ENCODE measurements at places on chromosomes 1 and 21.
A peak's percentile ranks its signal among the peaks of the same experiment; 100 is the strongest.

- H3K4me1 ChIP-seq, result no peaks in the 10 kb centered on the region
- DNase-seq, result no peak
- no peaks in the 10 kb centered on the region for H3K36me3 ChIP-seq
- H3K4me3 ChIP-seq, result no peak overlapping the region
- H3K27ac ChIP-seq, result no peak overlapping the region
- H3K27me3 ChIP-seq, result peaks cover 2% of the 10 kb centered on the region
These were observed 576.5 kb upstream of the PLXNA2 start for GRCh38 chr1:208820580-208821212.

GRCh38 chr1:194028002-194028401, 841.6 kb upstream of the B3GALT2 start:
- H3K4me1 ChIP-seq, result no peaks in the 10 kb centered on the region
- no peak for DNase-seq
- H3K27ac ChIP-seq, result no peak overlapping the region
- H3K4me3 ChIP-seq, result no peak overlapping the region

GRCh38 chr1:43947061-43947873, 517 bp downstream of the IPO13 start:
- DNase-seq, result no peak
- H3K4me1 ChIP-seq, result peaks cover 46% of the 10 kb centered on the region
- H3K4me3 ChIP-seq, result peak overlapping the region; percentile 91

GRCh38 chr1:110215621-110216515, 5.8 kb downstream of the KCNC4 start:
- H3K4me1 ChIP-seq, result peaks cover 16% of the 10 kb centered on the region
- H3K27me3 ChIP-seq, result peaks cover 2% of the 10 kb centered on the region
- H3K4me3 ChIP-seq, result no peak overlapping the region
- H3K36me3 ChIP-seq, result no peaks in the 10 kb centered on the region
- no peak overlapping the region for H3K27ac ChIP-seq
- no peak for DNase-seq

- no peak for DNase-seq
- no peaks in the 10 kb centered on the region for H3K36me3 ChIP-seq
- H3K27ac ChIP-seq, result no peak overlapping the region
- no peak overlapping the region for H3K4me3 ChIP-seq
- H3K27me3 ChIP-seq, result peaks cover 6% of the 10 kb centered on the region
- peaks cover 13% of the 10 kb centered on the region for H3K4me1 ChIP-seq
These were observed 67.0 kb upstream of the LBR start for GRCh38 chr1:225494789-225495359.

DNA sequence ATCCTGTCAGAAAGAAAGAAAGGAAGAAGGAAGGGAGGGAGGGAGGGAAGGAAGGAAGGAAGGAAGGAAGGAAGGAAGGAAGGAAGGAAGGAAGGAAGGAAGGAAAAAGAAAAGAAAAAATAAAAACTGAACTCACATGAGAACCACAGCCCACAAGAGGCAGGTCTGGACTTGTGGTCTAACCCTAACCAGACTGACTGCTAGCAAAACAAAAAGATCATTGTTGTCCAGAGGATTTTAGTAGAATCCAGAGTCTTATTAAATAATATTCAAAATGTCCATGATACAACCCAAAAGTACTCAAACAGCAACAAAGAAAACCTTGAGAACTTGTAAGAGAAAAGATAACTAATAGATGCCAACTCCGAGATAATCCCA, 4.7 kb upstream of the ITGB2 start:
- no peak for DNase-seq
- H3K4me3 ChIP-seq, result peak overlapping the region; percentile 60
- H3K27me3 ChIP-seq, result no peaks in the 10 kb centered on the region
- H3K27ac ChIP-seq, result peak overlapping the region; percentile 83

- no peak for DNase-seq
- H3K4me1 ChIP-seq, result peaks cover 9% of the 10 kb centered on the region
- H3K27ac ChIP-seq, result no peak overlapping the region
- no peaks in the 10 kb centered on the region for H3K36me3 ChIP-seq
- no peaks in the 10 kb centered on the region for H3K27me3 ChIP-seq
These were observed 144.9 kb upstream of the SOD1 start for GRCh38 chr21:31514598-31514997.

DNA sequence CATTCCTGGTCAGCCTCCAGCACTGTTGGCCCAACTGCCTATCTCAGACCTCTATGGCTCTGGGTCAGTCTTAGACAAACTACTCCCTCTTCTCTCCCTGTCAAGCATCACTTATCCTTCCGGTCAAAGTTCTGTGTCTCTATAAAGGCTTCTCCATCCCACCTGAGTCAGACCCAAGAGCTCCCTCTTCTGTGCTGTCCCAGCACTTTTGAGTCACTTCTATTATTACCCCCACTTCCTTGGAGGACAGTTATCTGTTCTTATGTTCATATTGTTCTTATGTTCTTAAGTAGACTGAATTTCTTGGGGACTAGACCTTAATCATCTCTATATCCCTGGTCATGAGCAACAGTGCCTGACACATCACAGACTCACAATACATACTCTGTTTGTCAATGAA, 29.2 kb upstream of the IL10 start:
- DNase-seq, result no peak
- H3K27me3 ChIP-seq, result no peaks in the 10 kb centered on the region
- H3K27ac ChIP-seq, result no peak overlapping the region
- H3K4me3 ChIP-seq, result no peak overlapping the region
- H3K4me1 ChIP-seq, result peaks cover 52% of the 10 kb centered on the region
- no peaks in the 10 kb centered on the region for H3K36me3 ChIP-seq

- no peak for DNase-seq
- H3K27me3 ChIP-seq, result peaks cover 5% of the 10 kb centered on the region
- no peaks in the 10 kb centered on the region for H3K36me3 ChIP-seq
- no peak overlapping the region for H3K4me3 ChIP-seq
These were observed 6.7 kb upstream of the OR11L1 start for GRCh38 chr1:247848346-247848745.

GRCh38 chr1:89807983-89808382, 12.8 kb upstream of the LRRC8D start:
- H3K4me3 ChIP-seq, result no peak overlapping the region
- H3K4me1 ChIP-seq, result no peaks in the 10 kb centered on the region
- H3K36me3 ChIP-seq, result no peaks in the 10 kb centered on the region
- no peak for DNase-seq
- H3K27ac ChIP-seq, result no peak overlapping the region
- H3K27me3 ChIP-seq, result no peaks in the 10 kb centered on the region

- no peaks in the 10 kb centered on the region for H3K36me3 ChIP-seq
- peak; percentile 73 for DNase-seq
- H3K4me3 ChIP-seq, result peak overlapping the region; percentile 41
- no peak overlapping the region for H3K27ac ChIP-seq
- peaks cover 19% of the 10 kb centered on the region for H3K27me3 ChIP-seq
- peaks cover 2% of the 10 kb centered on the region for H3K4me1 ChIP-seq
These were observed 1.2 kb upstream of the ARHGEF16 start for GRCh38 chr1:3453203-3453761.

GRCh38 chr21:14687268-14687625, 141.1 kb upstream of the SAMSN1 start:
- H3K36me3 ChIP-seq, result no peaks in the 10 kb centered on the region
- no peak for DNase-seq
- H3K27me3 ChIP-seq, result no peaks in the 10 kb centered on the region

GRCh38 chr1:234134878-234135277, 230.4 kb downstream of the SLC35F3 start:
- H3K4me1 ChIP-seq, result no peaks in the 10 kb centered on the region
- peaks cover 2% of the 10 kb centered on the region for H3K27me3 ChIP-seq
- H3K4me3 ChIP-seq, result no peak overlapping the region
- H3K36me3 ChIP-seq, result no peaks in the 10 kb centered on the region
- no peak for DNase-seq
- H3K27ac ChIP-seq, result no peak overlapping the region

DNA sequence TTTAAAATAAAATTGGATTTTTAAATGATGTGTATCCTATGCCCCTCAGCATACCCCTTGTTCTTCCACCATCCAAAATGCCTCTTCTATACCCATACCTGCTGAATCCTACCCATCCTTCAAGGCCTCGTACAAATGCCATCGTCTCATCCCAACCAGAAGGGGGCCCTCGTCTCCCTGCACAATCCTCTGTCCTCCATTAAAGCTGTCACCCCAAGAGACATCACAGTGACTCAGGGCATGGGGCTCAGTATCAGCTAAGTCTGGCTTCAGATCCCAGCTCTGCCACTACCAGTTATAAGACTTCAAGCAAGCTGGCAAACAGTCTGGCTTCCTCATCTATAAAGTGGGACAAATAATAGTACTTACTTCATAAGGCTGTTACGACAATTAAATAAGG, 23.8 kb downstream of the IGFN1 start:
- H3K4me3 ChIP-seq, result no peak overlapping the region
- no peaks in the 10 kb centered on the region for H3K36me3 ChIP-seq
- H3K27me3 ChIP-seq, result peaks cover 8% of the 10 kb centered on the region
- H3K4me1 ChIP-seq, result no peaks in the 10 kb centered on the region

GRCh38 chr21:45950740-45951515, 30.6 kb upstream of the COL6A1 start:
- no peak overlapping the region for H3K4me3 ChIP-seq
- peaks cover 3% of the 10 kb centered on the region for H3K27me3 ChIP-seq
- no peaks in the 10 kb centered on the region for H3K4me1 ChIP-seq
- no peaks in the 10 kb centered on the region for H3K36me3 ChIP-seq
- H3K27ac ChIP-seq, result no peak overlapping the region

- H3K4me3 ChIP-seq, result no peak overlapping the region
- H3K27me3 ChIP-seq, result no peaks in the 10 kb centered on the region
- no peak for DNase-seq
These were observed 19.7 kb downstream of the FGGY start for GRCh38 chr1:59316497-59317128.

DNA sequence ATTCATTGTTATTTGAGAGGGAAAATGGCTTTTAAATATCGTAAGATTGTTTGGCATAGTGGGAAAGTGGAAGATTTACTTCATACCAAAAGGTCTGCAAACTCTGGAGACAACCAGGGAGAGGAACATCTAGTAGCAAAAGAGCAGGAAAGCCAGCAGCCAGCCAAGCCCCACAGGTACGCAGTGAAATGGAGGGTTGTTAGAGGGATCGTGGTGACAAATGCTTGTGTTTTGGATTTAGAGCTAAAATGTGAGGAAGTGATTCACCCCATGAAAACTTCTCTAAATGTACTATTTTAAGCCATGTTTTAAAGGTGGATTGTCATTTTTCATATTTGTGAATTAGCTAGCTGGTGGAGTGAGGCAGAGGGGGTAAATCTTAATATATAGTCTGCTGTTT, 69.3 kb downstream of the RPS6KC1 start:
- no peak overlapping the region for H3K27ac ChIP-seq
- H3K4me1 ChIP-seq, result peaks cover 1% of the 10 kb centered on the region
- H3K27me3 ChIP-seq, result no peaks in the 10 kb centered on the region
- no peak overlapping the region for H3K4me3 ChIP-seq
- peaks cover 7% of the 10 kb centered on the region for H3K36me3 ChIP-seq

DNA sequence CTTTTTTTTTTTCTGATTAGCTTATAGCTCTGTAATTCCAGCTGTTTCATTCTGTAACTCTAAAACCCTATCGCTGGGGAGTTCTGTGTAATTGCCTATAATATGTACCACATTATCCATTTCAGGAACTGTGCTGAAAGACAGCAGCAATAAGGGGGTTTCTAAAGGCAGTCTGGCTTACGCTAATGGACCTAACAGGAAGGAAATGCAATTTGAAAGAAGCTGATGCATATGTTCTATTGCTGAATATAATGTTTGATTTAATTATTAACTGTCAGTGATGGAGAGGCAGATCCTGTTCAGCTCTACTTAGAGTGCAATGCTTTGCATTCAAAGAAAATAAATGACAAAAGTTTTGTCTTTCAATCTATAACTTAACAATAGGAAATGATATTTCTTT, 209.4 kb upstream of the SNX7 start:
- no peaks in the 10 kb centered on the region for H3K4me1 ChIP-seq
- H3K27ac ChIP-seq, result no peak overlapping the region
- no peaks in the 10 kb centered on the region for H3K36me3 ChIP-seq
- H3K27me3 ChIP-seq, result no peaks in the 10 kb centered on the region
- H3K4me3 ChIP-seq, result no peak overlapping the region

DNA sequence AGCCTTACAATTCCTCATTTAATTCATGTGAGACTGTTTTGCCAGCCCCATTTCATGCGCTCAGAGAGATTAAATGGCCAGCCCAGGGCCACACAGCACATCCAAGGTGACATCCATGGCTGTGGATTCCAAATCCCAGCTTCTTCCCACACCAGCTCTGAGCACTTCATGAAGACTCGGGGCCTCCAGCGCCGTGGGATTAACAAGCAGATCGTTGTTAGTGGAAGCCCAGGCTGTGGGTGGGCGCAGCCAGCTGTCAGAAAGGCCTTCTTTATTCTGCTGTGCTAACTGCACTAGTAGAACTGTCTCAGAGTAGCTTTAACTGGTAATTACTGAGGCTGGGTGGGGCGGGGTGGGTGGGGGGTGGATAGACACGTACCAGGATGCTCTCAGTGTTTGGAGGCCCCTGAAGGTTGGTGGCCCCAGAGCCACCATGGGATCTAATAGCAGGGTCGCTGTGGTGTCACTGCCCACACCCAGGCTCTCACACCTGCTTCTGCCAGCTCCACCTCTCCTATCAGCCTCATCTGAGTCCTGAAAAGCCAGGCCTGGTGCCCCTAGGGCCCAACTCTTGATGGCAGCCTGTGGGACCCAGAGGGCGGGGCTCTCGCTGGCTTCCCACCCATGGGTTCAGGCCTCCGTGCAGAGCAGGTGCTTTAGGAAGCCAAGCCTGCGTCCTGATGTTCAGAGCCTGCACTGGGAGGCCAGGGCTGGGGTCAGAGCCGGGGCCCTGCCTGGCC, 3.4 kb downstream of the BMP8A start:
- no peak overlapping the region for H3K27ac ChIP-seq
- H3K4me3 ChIP-seq, result no peak overlapping the region
- peaks cover 6% of the 10 kb centered on the region for H3K4me1 ChIP-seq
- peaks cover 24% of the 10 kb centered on the region for H3K27me3 ChIP-seq
- no peak for DNase-seq
- no peaks in the 10 kb centered on the region for H3K36me3 ChIP-seq

DNA sequence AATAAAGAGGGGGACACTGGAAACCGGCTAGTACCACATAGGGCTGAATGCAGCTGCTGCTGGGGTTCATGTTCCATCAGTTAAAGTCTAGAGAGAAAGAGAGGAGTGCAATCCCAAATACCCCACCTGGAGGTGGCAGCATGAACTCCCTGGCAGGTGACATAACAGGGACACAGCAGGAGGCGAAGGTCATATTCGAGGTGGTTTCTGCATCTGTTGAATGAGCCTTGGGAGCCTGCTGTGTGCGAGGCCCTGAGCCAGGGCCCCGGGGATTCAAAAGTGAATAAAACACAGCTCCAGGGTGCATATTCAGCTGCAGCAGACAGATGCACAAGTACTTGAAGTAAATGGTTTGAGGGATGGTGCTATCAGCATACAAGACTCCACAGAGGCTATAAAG, 456.8 kb downstream of the SETD4 start:
- peaks cover 5% of the 10 kb centered on the region for H3K4me1 ChIP-seq
- no peak for DNase-seq
- H3K4me3 ChIP-seq, result no peak overlapping the region

Data from activated B cell treated with CpG ODN at 0.5 μM for 24 hours (primary cell).